Renal pelvis (tissue), 12 donors: ENCODE measurements at places on chromosomes 2 and 18. TPM values are rescaled to one million over a fixed set of nuclear protein-coding genes. Genes with fewer than 3 reads are reported as not detected.

Gene FAP
- 10.1 TPM for polyA plus RNA-seq

Gene TMEM247
- not detected for polyA plus RNA-seq

Gene SERPINB4
- 0.19 TPM for polyA plus RNA-seq

GRCh38 chr18:39846265-39846664 lies 2108.8 kb upstream of the PIK3C3 start:
- peak; percentile 82 for DNase-seq
